ENCODE measurements at places on chromosomes 11 and 22. TPM values are rescaled to one million over a fixed set of nuclear protein-coding genes. Genes with fewer than 3 reads are reported as not detected.

- no peak for DNase-seq
These were observed 19.1 kb downstream of the ARHGEF17 start for GRCh38 chr11:73326929-73327811.

DNA sequence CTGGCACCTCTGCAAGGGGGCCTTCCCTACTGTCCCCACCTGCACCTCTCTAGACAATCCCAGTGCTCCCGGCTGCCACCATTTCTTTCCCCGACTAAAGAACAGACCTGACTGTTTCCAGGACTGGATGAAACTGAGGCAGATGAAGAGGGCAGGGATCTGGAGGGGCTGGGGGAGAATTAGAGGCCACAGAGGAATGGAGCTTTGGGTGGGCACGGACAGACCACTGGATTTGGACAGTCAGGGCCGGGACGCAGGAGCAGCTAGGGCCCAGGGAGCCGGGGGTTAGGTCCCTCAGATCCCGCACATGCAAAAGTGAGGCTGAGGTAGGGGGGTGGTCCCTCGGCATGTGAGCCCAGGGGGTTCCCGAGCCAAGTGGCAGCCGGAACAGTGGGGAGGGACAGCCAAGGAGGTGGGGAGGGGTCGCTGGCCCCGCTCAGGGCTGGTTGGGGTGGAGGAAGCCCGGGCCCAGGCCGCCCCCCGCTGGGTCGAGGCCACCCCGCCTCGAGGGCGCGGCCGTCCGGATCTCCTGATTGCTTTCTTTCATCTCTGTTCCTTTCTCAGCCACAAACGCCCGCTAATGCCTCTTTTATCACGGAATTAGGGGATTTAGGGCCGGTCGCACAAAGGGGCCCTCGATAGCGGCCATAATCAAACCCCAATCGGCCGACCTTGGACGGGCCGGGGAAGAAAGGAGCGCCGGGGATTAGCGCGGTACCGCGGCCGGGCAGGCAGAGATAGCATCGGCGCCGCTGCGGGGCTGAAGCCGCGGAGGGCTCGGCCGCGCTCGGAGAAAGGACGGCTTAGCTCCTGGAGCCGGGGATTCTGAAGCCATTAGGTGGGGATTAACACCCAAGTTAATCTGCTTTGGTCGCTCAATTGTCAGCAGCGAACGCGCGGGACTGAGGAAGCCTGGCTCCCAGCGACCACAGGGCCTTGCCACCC is 9.3 kb downstream of the SLC25A1 start:
- DNase-seq = no peak

DNA sequence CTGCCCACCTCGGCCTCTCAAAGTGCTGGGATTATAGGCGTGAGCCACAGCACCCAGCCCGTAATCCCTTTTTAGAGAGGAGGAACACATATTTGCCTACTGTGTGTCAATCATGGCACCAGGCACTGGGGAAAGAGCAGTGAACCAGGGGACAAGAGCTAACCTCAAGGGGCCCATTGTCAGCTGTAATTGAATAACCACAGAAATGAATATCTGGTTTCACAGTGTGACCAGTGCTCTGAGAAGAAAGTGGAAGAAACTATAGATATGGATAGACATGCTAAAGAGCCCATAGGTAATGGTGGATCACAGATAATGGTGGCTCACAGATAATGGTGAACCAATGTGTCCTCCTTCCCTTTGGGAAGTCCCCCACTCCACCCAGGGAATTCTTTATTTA is 8.6 kb upstream of the KCTD14 start:
- no peak for DNase-seq

DNA sequence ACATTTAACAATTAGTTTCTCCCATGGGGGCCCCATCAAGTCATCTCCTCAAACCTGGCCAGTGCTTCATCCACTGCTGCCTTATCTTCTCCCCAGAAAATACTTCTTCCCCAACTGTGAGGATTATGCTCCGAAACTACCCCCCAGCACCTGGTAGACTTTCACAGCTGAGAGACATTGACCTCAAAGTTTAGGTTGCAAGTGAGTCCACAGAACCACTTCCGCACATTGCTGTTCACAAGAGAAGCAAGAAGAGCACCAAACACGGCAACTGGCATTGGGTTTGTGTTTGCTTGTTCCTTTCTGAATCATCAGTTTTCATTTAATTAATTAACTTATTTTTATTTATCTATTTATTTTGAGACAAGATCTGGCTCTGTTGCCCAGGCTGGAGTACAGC is 6.1 kb downstream of the MCHR1 start:
- no peak for DNase-seq

- no peak for DNase-seq
These were observed 28.0 kb downstream of the ADA2 start for GRCh38 chr22:17191163-17191784.

GRCh38 chr11:12746593-12747097 is 72.4 kb downstream of the TEAD1 start:
- DNase-seq = no peak

DNA sequence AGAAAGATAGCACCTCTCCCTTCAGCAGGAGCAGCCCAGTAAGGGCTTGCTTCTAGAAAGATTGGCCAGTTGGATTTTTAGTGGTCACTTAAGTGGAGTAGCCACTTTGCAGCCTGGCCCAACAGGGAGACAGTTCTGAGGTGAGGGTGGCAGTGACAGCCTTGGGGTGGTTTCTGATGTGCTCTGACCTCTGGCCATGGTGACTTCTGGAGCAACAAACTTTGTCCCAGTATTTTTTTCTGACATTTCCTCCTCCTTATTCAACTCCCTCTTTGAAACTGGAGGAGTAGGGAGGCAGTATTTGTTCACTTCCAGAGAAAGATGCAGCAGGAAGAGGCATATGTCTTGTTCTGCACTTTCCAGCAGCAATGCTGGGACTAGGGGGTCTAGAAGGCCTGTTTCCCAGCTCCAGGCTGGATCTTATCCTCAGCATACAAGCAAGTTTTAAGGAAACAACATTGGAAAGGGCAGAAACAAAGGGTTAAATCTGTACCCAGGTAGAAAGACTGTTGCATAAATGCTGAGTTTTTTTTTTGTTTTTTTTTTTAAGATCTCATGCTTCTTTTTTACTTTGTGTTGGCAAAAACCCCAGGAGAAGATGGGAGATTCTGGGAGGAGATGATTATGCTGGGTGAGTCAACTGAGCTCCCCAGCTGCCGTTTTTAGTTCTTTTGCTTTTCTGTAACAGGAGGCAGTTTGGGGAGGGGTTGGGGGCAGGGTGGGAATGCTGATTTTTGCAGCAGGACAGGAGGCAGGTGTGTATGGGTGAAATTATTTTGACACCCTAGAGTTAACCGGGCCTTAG is 37.2 kb downstream of the RCOR2 start:
- no peak for DNase-seq

DNA sequence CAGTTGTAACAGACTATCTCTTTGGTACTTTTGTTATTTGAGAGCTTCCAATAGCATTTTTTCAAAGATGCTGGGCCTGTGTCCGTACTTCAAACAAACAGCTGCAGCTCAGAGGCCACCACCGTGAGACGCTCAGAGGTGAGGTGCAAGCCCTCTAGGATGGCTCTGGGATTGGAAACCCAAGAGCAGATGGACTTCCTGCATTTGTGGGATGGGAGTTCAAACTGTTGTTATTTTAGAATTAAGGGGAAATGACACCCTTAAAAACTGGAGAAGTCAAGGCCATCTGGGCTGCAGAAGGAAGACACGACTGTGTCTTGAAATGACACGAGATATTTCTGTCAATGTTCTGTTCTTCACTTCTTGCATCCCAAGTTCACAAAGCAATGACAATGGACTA is 9.2 kb upstream of the IL10RA start:
- no peak for DNase-seq

GRCh38 chr22:27628891-27629631 is 172.5 kb downstream of the MN1 start:
- no peak for DNase-seq

DNA sequence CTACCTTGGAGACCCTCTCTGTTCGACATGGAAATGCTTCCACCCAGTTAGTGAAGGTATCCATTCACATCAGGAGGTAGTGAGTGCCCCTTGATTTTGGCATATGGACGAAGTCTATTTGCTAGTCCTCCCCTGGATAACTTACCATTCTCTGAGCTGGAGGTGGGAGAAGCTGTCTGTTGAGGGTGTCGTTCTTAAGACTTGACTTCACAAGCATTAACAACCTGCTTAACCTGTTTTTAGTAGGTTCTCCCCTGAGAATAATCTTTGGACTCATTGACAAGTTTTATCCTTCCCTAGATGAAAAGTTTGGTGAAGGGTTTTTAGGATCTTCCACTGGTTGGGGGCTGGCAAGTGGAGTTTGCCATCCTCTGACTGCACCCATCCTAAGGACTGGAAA is 1053.8 kb upstream of the CNTN5 start:
- DNase-seq = no peak

DNA sequence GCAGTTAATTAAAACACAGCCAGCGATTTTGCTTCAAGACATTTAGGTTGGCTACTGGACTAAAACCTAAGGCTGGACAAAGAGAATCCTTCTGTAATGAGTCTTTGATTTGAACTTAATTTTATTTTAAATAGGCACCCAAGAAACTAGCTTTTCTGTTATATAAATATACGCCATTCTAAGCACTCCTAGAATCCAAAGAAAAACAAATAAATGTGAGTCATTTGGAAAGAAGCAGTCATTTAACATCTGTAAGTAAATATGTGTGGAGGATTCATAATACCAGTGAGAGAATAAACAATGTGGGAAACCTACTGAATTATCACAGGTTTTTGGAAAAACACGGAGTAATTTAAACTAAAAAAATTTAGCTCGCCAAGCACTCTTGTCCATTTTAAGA is 1.2 kb upstream of the TECTA start:
- DNase-seq = no peak

DNA sequence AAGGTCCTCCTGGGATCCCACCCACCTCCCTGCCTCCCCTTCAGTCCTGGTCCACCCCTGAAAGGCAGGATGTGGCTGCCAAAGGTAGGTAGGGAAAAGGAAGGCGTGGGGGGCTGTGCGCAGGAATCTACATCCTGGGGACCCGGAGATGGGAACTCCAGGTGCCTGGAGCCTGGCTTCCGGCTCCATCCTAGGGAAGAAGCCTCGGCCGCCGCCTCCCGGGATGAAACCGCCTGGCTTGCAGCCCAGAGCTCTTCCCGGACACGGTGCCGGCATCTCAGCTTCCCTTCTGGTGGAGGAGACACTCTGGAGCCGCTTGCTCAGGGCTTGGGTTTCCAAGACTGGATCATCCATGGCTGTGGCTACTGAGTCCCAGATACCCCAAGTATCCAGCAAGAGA is 33.3 kb upstream of the PDGFB start:
- DNase-seq = no peak

- no peak for DNase-seq
These were observed 526.1 kb downstream of the MIAT start for GRCh38 chr22:27183474-27183873.

GRCh38 chr22:49694462-49695260 is 133.0 kb downstream of the BRD1 start:
- DNase-seq = no peak

DNA sequence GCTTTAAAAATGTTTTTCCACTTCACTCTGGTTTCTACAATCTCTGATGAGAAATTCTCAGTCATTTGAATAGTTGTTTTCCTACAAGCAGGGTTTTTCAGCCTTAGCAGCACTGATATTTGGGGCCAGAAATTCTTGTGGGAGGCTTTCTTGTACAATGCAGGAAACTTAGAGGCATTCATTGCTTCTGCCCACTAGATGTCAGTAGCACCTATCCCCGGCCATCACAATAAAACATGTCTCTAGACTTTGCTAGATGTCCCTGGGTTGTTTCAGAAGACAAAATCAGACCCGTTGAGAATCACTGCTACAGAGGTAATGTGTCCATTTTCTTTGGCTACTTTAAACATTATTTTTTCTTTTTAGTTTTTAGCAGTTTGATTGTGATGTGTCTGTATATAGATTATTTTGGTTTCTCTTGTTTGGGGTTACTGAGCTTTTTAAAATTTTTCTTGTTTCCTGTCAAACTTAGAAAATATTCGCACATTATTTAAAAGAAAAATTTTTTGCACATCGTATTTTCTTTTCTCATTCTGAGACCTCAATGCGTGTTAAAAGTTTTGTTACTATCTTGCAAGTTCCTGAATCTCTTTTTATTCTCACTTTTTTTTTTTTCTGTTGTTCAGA is 60.8 kb upstream of the CCDC179 start:
- no peak for DNase-seq

DNA sequence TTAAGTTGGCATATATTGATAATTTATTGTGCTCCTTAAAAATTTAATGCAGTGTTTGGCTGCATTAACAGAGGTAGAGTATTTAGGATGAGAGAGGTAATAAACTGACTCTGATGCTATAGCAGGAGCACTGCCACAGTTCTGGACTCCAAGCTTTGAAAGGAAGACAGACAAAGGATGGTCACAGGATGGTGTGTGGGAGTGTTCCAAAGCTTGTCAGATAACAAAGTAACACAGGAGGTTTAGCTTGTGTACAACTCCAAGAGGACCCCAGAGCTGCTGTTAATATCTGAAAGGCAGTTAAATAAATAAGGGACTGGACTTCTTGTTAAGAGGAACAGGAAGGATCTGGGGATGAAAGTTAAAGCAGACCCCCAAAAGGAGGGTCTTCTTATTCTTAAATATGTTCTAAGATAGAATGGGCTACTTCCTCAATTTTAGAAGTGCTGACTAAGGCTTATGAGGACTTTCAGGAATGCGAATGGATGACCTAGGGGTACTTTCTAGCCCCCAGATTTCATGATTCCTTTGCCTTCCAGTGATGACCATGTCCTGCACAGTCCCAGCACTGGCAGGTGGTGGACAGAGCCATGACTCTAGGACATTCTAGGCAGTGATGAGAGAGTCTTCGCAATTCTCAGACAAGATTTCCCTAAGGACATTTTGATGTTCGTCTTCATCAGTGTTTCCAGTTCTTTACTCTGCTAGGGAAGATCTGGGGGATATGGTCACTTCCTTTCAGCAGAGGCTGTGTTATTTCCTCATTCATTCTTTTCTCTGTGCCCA is 149.1 kb upstream of the RASSF10 start:
- no peak for DNase-seq

DNA sequence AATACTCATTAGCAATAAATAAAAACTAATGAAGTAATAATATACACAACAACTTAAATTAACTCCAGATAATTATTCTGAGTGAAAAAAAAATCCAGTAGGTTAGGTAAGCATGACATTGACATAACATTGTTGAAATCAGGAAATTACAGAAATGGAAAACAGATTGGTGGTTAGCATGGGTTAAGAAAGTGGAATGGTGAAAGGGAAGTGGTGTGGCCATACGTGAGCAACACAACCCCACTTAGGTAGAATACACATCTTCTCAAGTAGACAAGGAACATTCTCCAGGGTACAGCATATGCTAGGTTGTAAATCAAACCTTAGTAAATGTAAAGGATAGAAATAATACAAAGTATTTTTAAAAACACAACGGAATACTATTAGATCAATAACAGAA is 30.2 kb upstream of the CLTCL1 start:
- no peak for DNase-seq

ZBTB44 gene
- total RNA-seq = 25.4 TPM

SLC22A8 gene
- total RNA-seq = not detected

CLCF1 gene
- total RNA-seq = 2.2 TPM

RASL10A gene
- 0.73 TPM for total RNA-seq

SMTNL1 gene
- not detected for total RNA-seq

ALX4 gene
- not detected for total RNA-seq

DGAT2 gene
- total RNA-seq = 0.49 TPM

EHF gene
- total RNA-seq = 0.07 TPM

Data from pulmonary artery endothelial cell (primary cell).